Breast epithelium (tissue), 4 donors: ENCODE measurements at places on chromosomes 1 and 21. TPM values are rescaled to one million over a fixed set of nuclear protein-coding genes. Genes with fewer than 3 reads are reported as not detected.

- H3K36me3 ChIP-seq: no peaks in the 10 kb centered on the region
- no peak overlapping the region for H3K4me3 ChIP-seq
- peak overlapping the region; percentile 76 for H3K27ac ChIP-seq
- no peaks in the 10 kb centered on the region for H3K27me3 ChIP-seq
- peak; percentile 21 for DNase-seq
- H3K4me1 ChIP-seq: no peaks in the 10 kb centered on the region
These were observed 120.0 kb upstream of the ZC3H11B start for GRCh38 chr1:219732814-219733491.

- H3K36me3 ChIP-seq: no peaks in the 10 kb centered on the region
- no peak overlapping the region for H3K27ac ChIP-seq
- H3K4me3 ChIP-seq: no peak overlapping the region
- H3K27me3 ChIP-seq: no peaks in the 10 kb centered on the region
- peaks cover 6% of the 10 kb centered on the region for H3K4me1 ChIP-seq
These were observed 147.3 kb downstream of the TLR5 start for GRCh38 chr1:222995620-222996309.

Gene GRIK1
- total RNA-seq: 1.3 TPM

DNA sequence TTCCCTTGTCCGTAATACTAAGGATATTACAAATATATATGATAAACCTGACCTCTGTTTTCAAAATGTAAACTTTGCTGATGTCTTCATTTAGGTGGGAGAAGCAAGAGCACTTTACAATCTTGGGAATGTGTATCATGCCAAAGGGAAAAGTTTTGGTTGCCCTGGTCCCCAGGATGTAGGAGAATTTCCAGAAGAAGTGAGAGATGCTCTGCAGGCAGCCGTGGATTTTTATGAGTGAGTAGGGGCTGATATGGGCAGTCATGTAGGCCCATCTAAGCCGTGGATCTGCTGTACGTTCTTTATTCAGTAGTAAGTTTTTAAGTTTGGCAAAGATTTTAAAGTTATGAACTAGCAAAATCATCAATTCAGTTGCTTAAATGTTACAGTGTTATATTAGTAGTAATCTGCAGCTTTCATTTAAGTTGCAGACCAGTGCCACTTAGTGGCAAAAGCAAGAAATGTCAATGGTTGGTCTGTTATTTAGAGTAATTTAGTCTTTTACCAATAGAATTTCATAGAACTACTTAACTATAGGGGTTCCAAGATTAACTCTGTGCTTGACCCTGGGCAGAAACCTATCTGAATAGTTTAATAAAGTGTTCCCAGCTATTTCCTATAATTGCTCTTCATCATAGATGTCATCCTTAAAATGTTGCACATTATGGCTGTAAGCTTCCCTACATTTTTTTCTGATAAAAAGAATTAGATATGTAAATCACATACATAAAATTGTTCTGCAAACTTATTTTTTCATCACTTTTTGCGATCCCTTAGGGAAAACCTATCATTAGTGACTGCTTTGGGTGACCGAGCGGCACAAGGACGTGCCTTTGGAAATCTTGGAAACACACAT, 21.3 kb downstream of the GPSM2 start:
- DNase-seq: no peak
- no peak overlapping the region for H3K27ac ChIP-seq
- no peaks in the 10 kb centered on the region for H3K36me3 ChIP-seq
- no peak overlapping the region for H3K4me3 ChIP-seq
- H3K27me3 ChIP-seq: no peaks in the 10 kb centered on the region
- no peaks in the 10 kb centered on the region for H3K4me1 ChIP-seq

- no peak overlapping the region for H3K4me3 ChIP-seq
- no peak for DNase-seq
These were observed 20.2 kb upstream of the POGZ start for GRCh38 chr1:151479462-151479861.

Gene GBP7
- total RNA-seq: not detected

Gene GJC2
- total RNA-seq: 1.3 TPM

- H3K27me3 ChIP-seq: peaks cover 81% of the 10 kb centered on the region
- no peaks in the 10 kb centered on the region for H3K4me1 ChIP-seq
- DNase-seq: no peak
- no peaks in the 10 kb centered on the region for H3K36me3 ChIP-seq
- H3K4me3 ChIP-seq: no peak overlapping the region
These were observed 73.2 kb downstream of the PRDM16 start for GRCh38 chr1:3142236-3142635.

Gene KRTAP19-4
- not detected for total RNA-seq

- DNase-seq: no peak
- H3K4me1 ChIP-seq: peaks cover 26% of the 10 kb centered on the region
- peak within 1 kb of the TSS; percentile 71 for H3K4me3 ChIP-seq
- H3K27ac ChIP-seq: peak within 1 kb of the TSS; percentile 92
These were observed at the start of gene MXRA8 for GRCh38 chr1:1358433-1359271. Gene MXRA8, minus strand, starts transcription at chr1:1358555. Its CDS starts 51 bp downstream, at chr1:1358504.

- no peak for DNase-seq
- no peak overlapping the region for H3K27ac ChIP-seq
- H3K4me1 ChIP-seq: peaks cover 6% of the 10 kb centered on the region
- no peaks in the 10 kb centered on the region for H3K27me3 ChIP-seq
These were observed 28.0 kb downstream of the TMEM51 start for GRCh38 chr1:15181564-15181963.

DNA sequence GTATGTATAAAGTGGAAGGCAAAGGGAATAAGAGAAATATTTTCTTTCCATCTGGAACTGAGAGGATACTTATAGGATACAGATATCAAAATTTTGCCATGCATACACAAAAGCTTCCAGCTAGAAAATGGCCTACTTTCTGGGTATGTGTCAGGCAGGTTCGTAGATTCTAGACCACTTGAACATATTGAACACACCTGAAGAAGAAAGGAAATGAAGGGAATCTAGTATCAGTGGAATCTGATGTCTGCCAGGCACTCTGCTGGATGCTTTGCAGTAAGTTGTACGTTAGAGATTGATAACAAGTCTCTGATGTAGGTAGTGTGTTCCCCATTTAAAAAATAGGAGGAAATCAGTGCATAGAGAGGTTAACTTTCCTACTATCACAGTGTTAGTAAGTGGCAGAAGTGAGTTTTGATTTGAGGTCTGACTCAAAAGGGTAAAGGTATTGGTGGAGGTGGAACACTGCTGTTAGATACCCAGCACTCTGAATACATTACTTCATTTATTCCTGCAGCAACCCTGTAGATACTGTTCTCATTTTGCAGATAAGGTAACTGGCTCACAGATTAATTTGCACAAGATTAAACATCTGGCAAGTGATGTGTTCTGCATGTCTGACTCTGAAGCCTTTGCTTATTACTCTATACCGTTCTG, 3.0 kb downstream of the CAMSAP2 start:
- H3K27me3 ChIP-seq: no peaks in the 10 kb centered on the region
- no peaks in the 10 kb centered on the region for H3K4me1 ChIP-seq
- no peak for DNase-seq
- peak overlapping the region; percentile 93 for H3K4me3 ChIP-seq
- H3K27ac ChIP-seq: no peak overlapping the region
- H3K36me3 ChIP-seq: no peaks in the 10 kb centered on the region

Gene GPR161
- 5.6 TPM for total RNA-seq

- no peaks in the 10 kb centered on the region for H3K4me1 ChIP-seq
- no peak overlapping the region for H3K4me3 ChIP-seq
- H3K27me3 ChIP-seq: no peaks in the 10 kb centered on the region
- DNase-seq: no peak
These were observed 138.1 kb downstream of the NR5A2 start for GRCh38 chr1:200165493-200166220.

DNA sequence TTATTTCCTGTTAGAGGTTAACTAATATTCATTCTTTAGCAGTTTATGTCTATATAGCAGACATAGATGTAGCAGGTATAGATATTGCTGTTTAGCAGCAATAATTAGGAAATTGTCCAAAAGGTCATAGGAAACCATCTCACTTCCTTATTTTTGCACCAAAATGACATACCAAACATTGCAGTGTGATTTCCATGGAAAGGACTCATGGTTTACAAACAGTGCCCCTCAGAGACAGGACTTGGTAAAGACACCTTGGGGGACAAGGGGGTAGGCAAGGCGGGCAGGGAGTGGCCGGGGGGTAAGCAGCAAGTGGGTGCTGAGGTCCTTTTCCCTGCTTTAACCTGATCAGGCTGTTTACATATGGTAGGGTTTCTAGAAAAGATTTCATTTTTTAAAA, 30.5 kb downstream of the BATF3 start:
- DNase-seq: no peak
- H3K27ac ChIP-seq: no peak overlapping the region
- H3K4me3 ChIP-seq: no peak overlapping the region
- H3K4me1 ChIP-seq: no peaks in the 10 kb centered on the region
- no peaks in the 10 kb centered on the region for H3K27me3 ChIP-seq

DNA sequence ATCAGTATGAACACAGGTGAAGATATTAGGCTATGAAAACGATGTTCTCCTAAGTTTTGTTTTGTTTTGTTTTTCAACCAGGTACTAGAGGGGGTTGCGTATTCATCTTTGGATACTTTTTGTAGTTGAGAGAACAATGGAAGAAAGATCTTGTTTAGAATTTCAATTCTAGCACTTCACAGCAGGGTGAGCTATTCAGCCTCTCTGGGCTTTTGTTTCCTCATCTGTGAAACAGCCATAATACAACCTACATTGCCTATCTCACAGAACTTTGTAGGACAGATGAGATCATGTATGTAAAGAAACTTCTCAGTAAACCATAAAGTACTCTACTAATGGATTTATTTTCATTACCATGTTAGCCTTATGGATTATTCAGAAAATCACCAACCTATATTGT, 199.5 kb downstream of the GPATCH2 start:
- no peaks in the 10 kb centered on the region for H3K4me1 ChIP-seq
- H3K27ac ChIP-seq: no peak overlapping the region
- no peak for DNase-seq
- H3K27me3 ChIP-seq: no peaks in the 10 kb centered on the region
- H3K4me3 ChIP-seq: no peak overlapping the region

Gene MPZ
- total RNA-seq: 1.3 TPM

Gene AQP10
- total RNA-seq: not detected

GRCh38 chr1:207867136-207868109, 43.5 kb downstream of the CD34 start:
- no peaks in the 10 kb centered on the region for H3K36me3 ChIP-seq
- H3K4me1 ChIP-seq: peaks cover 20% of the 10 kb centered on the region
- H3K27me3 ChIP-seq: no peaks in the 10 kb centered on the region
- DNase-seq: peak; percentile 67

- no peaks in the 10 kb centered on the region for H3K4me1 ChIP-seq
- H3K36me3 ChIP-seq: no peaks in the 10 kb centered on the region
- H3K27ac ChIP-seq: peak overlapping the region; percentile 97
- DNase-seq: no peak
- H3K27me3 ChIP-seq: no peaks in the 10 kb centered on the region
These were observed 1.1 kb upstream of the LMNA start for GRCh38 chr1:156113282-156113950.

- no peaks in the 10 kb centered on the region for H3K27me3 ChIP-seq
- peak overlapping the region; percentile 48 for H3K27ac ChIP-seq
- no peak overlapping the region for H3K4me3 ChIP-seq
- peaks cover 5% of the 10 kb centered on the region for H3K4me1 ChIP-seq
These were observed 193.8 kb downstream of the LMX1A start for GRCh38 chr1:165162671-165163241.

DNA sequence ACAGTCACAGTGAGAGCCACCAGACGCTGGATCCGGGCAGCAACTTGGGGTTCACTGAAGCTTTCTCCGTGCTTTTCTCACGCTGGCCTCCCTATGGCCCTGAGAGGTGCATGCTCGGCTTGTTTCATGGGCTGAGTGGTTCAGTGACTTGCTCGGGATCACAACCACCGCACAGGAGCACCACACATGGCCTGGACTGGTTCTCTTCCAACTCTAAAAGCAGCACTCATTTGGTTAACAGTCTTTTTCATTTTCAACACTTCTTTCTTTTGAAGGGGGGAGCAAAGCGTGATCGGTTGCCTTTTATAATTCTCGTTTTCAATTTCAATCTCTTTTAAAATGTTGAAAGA, 26.2 kb downstream of the UBIAD1 start:
- no peaks in the 10 kb centered on the region for H3K27me3 ChIP-seq
- H3K36me3 ChIP-seq: no peaks in the 10 kb centered on the region
- no peak for DNase-seq
- no peak overlapping the region for H3K4me3 ChIP-seq

Gene PLA2G4A
- 7.4 TPM for total RNA-seq

Gene LAX1
- total RNA-seq: 2.7 TPM

Gene HES3
- not detected for total RNA-seq

DNA sequence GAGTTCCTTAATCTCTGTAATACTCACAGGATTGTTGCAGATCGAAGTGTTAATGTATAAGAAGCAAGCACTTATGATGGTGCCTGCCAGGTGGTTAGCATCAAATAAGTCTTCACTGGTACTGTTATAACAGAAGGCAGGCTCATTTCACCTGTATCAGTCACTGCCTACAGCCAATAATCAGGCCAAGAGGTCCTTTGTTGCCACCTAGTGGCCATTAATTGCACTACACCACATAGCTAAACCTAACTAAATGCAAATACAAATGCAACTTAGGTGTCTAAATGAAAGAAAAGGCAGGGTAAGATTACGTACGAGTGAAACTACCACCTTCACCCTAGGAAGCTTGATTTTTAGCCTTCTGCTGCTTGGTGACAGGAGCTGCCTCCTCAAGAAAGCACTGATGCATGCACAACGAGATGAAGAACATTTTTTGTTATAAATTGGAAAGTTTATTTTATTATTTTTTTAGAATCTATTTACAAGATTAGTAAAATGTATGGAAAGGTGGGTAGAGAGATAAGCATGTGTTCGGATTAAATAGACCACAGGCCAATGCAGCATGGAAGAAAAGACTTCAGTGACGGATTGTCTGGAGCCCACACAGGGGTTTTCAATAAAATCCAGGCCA, 334.8 kb upstream of the CAMK1G start:
- DNase-seq: no peak
- no peak overlapping the region for H3K27ac ChIP-seq
- H3K27me3 ChIP-seq: no peaks in the 10 kb centered on the region
- H3K4me1 ChIP-seq: no peaks in the 10 kb centered on the region

DNA sequence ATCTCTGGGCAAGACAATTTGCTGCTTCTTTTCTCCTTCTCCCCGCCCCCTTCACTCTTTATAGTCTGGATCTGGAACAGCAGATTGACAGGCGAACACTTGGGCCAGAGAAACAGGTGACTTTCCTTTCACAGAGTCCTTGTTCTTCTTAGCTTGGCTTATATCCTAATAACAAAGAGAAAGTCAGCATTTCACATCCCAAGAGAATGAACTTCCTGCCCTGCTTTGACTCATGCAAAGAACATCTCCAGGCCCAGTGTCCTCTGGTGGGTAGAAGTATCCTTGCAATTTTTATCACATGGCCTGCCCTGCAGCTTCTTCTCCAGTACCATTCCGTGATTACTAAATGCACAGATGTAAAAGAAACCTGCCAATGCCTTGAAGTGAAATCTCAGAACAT, 764.4 kb downstream of the ADGRL2 start:
- no peaks in the 10 kb centered on the region for H3K36me3 ChIP-seq
- H3K27me3 ChIP-seq: no peaks in the 10 kb centered on the region
- no peak overlapping the region for H3K4me3 ChIP-seq
- H3K4me1 ChIP-seq: no peaks in the 10 kb centered on the region
- DNase-seq: peak; percentile 30

GRCh38 chr1:54173681-54174080, 20.9 kb upstream of the CDCP2 start:
- no peak overlapping the region for H3K4me3 ChIP-seq
- H3K27me3 ChIP-seq: no peaks in the 10 kb centered on the region
- no peaks in the 10 kb centered on the region for H3K4me1 ChIP-seq
- no peak for DNase-seq
- no peak overlapping the region for H3K27ac ChIP-seq
- H3K36me3 ChIP-seq: no peaks in the 10 kb centered on the region
